Activated naive CD4-positive, alpha-beta T cell treated with anti-CD3 and anti-CD28 coated beads, Interleukin-2, amount 50 U/mL, for 72 hours (primary cell): ENCODE measurements at places on chromosomes 16 and 17.

GRCh38 chr17:33335491-33336173 lies 42.5 kb upstream of the ASIC2 start:
- DNase-seq: no peak

- no peak for DNase-seq
These were observed 128.4 kb upstream of the GOT2 start for GRCh38 chr16:58862334-58863021.

DNA sequence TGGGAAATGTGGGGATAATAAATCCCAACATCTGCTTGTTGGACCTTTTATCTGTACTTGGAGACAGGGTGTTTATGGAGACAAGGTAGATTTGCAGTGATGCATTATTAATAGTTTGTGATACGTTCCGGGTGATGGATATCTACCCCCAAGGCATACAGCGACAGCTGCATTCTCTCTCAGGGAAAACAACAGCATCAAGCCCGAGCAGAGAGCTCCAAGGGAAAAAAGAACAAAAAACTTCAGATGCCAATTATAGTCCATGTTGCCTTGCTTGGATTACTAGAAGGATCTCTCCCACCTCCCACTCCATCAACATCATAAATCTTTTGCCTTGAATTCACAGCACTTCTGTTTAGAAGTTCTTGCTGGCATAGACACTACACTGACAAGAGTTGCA lies 187.5 kb upstream of the CDH11 start:
- DNase-seq: no peak

- DNase-seq: no peak
These were observed 48.3 kb upstream of the MAF start for GRCh38 chr16:79648826-79649225.

DNA sequence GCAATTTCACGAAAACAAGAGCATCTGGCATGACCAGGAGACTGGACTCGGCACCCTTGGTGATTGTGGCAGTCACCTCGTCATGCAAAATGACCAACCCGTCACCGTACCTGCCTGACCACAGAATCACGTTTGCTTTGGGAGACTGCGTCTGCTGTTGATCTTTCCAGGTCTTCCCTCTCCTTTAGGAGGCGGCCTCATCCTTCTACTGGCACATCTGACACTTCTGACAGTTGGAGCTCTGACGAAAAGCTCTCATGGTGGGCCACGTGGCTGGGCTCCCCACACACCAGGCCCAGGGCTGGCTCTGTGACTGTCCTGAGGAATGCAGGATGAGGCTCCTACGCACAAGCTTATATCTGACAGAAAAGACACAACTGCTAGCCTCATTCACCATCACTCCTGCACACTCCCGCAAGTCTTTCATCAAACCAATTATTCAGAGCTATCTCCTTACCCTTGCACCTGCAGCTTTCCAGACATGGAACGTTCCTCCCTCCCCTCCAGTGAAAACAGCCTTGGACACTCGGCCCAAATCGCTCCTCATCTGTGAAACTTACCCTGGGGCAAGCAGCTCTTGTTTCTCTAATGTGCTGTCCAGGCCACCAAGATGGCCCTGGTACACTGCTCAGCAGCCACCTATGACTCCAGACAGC lies 3.6 kb downstream of the TRAP1 start:
- no peak for DNase-seq

DNA sequence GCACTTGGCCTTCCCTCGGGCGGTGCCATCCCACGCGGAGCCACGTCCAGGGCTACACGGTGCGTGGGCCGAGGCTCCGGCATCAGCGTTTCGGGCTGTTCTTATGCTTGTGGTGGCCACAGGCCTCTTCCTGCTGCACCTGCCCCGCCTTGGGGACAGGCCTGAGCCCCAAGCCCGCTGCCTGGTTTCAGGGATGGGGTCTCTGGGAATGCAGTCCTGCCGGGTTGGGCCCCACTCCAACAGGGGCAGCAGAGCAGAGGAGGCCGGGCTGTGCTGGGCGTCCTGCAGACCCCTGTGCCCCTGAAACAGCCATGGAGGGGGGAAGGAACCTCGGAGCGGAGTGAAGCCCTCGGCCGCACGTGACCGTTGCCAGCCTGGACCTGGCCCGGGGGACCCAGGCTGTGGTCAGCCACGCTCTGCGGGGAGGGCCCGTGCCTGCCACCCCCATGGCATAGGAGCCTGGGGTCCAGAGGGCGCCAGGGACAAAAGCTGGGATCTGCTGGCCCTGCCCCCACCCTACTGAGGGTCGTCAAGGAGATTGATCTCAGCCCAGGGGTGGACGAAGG lies 453 bp upstream of the WFIKKN1 start:
- no peak for DNase-seq

GRCh38 chr16:79310710-79311109 lies 289.8 kb downstream of the MAF start:
- no peak for DNase-seq
